ENCODE measurements at places on chromosomes 5 and 9.

DNA sequence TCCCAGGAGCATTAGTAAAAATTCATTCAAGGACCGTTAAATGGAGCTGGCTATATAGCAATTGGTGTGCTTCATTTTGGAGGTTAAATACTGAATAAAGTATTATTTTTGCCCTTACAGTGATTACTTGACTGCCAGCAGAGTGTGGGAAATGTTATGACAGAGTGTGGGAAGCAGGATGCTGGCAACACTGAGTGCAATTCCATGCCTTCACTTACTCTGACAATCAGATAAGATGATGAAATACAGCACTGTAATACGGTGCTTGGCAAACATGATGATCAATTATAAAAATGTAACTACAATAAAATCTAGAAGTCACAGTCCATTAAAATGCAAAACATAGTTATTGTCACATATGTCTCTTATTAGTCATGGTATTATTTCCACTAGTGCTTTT, 651.3 kb downstream of the PTPRD start:
- DNase-seq = no peak

DNA sequence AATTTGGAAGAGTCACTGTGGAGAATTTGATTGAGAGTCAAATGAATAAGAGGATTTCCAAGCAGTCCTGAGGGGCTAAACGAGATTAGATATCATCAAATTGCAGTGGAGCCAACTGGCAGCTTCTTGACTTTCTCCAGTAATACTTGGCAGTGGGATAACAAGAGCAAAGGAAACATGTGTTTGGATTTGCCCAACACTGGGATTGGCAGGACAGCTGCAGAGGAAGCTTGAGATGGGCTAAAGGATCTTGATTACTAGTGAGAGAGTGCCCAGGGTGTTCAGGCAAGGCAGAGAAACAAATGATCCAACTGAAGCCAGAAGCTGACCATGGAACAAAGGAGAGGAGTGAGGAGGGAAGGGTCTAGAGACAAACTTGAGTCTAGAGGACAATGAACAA, 356.0 kb upstream of the ISL1 start:
- DNase-seq = no peak

DNA sequence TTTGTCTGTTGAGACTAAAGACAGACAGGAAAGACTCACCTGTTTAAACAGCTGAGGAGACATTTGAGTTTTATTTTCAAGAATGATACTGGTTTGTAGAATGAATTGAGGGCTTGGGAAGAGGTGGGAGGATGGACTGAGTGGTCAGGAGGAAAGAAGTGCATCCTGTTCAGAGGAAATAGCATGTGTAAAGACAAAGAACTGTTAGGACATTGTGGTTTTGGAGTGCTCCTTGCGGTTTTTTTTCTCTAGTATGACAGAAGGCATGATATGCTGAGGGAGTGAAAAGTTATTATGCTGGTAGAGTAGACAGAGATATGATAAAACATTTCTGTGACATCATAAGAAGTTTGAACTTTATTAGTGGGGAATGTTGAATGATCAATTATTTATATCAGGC, 270.7 kb upstream of the ELAVL2 start:
- DNase-seq = no peak

GRCh38 chr5:96922499-96923244, 13.2 kb upstream of the LNPEP start:
- DNase-seq = no peak

- no peak for DNase-seq
These were observed 571.4 kb downstream of the ELAVL2 start for GRCh38 chr9:23254404-23255184.

GRCh38 chr5:36253575-36253974, 11.8 kb upstream of the NADK2 start:
- no peak for DNase-seq

DNA sequence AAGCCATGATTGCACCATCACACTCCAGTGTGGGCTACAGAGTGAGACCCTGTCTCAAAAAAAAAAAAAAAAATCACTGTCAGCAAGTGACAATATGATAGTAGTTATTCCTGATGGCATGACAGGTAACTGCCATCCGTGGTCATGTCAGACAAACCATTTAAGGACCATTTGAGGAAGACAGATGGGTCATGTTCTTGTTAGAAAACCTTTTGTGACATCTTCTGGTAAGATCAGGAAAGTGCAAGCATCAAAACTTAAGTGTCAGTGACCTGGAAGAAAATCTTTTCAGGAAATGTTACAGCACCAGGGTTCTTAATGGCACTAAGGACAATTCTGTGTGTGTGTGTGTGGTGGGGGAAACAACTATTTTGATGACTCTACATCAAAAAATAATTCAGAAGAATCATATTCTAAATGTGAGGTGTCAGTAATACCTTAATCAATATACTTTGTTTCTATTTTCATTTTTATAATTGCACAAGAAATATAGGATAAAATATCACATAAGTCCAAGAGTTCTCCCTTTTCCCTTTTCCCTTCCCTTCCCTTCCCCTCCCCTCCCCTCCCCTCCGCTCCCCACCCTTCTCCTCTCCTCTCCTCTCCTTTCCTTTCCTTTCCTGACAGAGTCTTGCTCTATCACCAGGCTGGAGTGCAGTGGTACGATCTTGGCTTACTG, 17.8 kb downstream of the SLC38A9 start:
- DNase-seq = no peak

GRCh38 chr9:16396389-16396788, 474.1 kb downstream of the BNC2 start:
- no peak for DNase-seq

DNA sequence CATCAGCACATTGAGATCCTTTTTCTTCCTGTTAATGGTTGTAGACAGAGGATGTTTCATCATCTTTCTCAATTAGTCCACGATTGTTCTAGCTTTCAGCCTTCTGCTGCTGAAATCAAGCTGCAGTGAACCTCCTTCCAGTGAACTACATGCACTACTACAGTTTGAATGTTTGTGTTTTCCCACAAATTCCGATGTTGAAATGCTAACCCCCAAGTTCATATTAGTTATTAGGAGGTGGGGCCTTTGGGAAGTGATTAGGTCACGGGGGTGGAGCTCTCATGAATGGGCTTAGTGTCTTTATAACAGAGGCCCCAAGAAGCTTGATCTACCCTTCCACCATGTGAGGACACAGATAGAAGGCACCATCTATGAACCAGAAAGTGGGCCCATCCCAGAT, 32.9 kb downstream of the NSG2 start:
- DNase-seq = no peak

- no peak for DNase-seq
These were observed 64.8 kb downstream of the PAX5 start for GRCh38 chr9:36969216-36969771.

GRCh38 chr5:35826056-35826455, 30.6 kb upstream of the IL7R start:
- no peak for DNase-seq

DNA sequence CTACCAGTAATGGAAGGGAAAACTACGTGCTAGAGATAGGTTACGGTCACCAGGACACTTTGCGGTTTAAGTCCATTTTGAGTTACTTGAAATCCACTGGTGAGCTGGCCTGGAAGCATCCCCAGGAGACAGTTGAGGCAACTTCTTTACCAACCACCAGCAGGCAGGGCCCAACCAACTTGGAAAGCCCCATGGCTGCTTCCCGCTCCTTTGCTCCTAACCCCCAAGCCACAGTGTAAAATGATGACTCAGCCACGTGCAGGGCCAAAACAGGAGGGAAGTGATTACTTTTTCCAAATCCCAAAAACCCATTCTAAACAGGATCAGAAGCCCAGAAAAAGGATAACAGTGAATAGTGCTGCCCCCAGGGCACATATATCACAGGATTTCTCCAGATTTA, 87.4 kb downstream of the PAX5 start:
- no peak for DNase-seq

- no peak for DNase-seq
These were observed 83.5 kb upstream of the MINAR2 start for GRCh38 chr5:129664336-129664937.

- no peak for DNase-seq
These were observed 56.0 kb downstream of the NIPAL4 start for GRCh38 chr5:157516006-157516405.

DNA sequence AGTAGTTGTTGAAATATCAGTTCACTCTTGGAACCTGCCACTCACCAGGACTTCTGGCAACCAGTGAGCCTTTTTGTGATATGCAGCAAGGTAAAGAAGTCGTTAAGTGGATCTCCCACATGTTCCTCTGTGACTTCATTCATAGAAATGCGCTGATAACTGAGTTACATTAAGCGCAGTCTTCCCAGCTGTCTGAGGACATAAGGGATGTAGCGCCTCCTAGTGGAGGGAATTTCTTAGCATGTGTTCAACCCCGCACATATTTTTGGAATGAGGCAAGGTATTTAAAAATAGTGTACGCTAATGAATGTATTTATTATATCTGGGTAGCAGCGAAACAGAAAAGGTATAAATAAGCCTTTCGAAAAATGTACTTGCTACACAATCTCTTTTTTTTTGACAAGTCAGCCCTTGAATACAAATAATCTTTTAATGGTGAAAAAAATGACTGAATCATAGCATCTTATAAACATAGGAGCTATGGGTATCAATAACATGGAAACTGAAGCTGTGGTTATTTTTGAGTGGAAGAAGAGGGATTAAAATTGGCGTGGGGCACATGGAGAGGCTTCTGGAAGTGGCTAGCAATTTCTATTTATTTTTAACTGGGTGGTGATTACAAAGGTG, 38.0 kb downstream of the PALM2AKAP2 start:
- no peak for DNase-seq

GRCh38 chr5:131263648-131264450, at the start of gene CDC42SE2:
Gene CDC42SE2 (plus strand): TSS chr5:131264053. CDS start chr5:131359494, 95,441 bp downstream.
- DNase-seq = peak; percentile 89

DNA sequence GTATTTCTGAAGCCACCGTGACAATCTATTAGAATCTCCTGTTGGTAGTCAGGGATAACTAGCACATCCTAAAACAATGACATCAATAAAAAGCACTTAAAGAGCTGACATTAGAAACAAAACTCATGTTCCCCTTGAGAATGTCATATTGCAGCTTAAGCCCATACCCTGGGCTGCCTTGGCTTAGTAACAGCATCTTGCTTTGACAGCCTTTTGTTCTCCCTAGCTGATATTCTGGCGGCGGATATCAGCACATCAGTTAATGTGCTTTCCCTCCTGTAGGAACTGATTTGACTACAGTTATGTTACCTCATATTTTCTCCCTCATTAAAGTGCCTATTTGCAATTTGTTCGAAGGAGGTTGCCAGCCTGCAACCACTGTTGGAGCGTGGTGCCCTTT, 214.1 kb downstream of the CD180 start:
- DNase-seq = no peak

GRCh38 chr5:139982157-139982974, 60.7 kb downstream of the NRG2 start:
- no peak for DNase-seq

DNA sequence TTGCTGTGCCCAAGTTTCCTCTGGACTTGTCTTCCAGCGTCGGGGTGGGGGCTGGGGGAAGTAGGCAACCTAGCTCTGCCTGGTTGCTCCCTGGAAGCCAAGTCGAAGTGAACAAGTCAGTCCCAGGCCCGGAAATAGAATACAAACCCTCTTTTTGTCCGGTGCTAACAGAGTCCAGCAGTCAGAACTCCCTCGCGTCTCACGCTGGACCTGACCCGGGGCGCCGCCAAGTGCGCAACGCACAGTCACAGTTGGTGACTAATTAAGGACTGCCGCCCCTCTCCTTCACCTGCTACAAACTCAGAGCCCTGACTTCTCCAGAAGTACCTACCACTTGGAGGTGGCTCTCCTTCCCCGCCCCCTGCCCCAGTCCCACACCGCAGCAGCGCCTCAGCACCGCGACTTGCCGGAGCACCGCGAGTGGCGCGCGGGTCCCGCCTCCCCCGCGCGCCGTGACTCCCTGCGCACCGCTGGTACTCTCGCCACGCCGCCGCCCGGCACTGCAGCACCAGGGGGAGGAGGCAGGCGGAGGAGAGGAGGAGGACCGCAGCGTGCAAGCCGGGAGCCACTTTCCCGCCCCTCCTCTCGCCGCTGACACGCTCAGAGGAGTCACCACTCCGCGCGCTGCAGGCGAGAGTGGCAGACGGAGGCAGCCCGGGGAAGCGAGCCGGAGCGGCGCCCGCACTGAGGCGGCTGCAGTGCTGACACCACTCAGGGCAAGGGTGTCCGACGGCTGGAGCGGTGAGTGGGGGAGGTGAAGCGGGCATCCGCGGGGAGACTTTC, at the start of gene SV2C:
Gene SV2C (plus strand): TSS at position 612 of the 783 bp plus-strand sequence. CDS start 48,368 bp downstream, outside the sequence.
- DNase-seq = no peak

DNA sequence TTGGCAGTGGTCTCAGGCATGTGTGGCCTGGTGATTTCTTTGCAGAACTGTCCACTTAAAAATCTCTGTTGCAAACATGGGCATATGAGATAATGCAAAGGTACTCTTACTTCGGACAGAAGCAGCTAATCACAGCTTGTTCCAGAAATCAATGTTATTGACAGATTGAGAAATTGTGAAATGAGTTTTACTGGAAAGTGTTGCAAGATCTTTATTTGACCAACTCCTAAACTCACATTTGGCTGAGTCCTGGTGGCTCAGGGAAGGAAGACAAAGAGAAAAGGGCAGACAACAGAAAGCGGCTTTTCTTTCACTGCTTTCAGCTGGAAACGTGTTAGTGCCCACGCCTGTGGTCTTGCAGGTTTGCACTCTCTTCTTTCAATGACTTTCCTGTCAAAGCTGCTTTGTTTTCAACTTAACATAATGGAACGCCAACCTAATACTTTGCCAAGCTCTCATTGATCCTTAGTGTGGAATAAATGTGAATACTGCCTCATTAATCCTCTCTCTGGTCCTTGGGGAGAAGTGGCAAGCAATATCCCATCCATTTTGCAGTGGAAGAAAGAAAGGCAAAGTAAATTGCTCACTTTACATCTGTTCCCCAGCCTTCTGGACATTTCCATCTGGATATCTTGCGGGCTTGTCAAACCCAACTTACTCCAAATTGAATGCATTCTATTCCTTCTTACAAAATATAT, 586.4 kb downstream of the LRRC70 start:
- no peak for DNase-seq

DNA sequence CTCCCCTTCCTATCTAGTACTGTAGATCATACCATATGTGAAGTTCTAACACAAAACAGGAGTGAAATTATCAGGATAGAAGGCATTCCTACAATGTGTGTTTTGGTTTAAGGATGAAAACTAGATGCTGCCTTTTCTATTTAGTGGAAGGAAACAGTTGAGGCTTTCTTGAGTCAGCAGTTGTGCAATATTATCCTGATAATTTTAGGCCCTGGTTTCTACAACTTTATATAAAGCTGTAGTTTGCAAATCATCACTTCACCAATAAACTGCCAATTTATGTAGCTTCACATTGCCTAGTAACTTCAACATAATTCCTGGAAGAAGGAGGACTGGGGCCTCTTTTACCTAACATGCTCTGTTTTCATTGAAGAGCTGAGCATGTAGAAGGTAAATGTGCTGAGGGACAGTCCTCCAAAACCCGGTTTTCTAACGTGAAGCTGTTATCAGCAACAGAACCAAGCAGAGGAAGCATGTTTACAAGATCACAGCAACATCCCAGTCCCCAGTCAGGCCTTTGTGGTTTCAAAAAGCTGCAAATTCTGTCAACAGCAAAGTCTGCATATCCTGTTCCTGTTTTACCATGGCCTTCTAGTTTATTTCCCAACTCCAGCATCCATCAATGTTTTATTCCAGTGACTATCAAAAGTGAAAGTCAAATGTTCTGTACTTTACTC, 513.4 kb upstream of the MEF2C start:
- DNase-seq = no peak
